ENCODE measurements at places on chromosomes 11 and 22.
A peak's percentile ranks its signal among the peaks of the same experiment; 100 is the strongest.

DNA sequence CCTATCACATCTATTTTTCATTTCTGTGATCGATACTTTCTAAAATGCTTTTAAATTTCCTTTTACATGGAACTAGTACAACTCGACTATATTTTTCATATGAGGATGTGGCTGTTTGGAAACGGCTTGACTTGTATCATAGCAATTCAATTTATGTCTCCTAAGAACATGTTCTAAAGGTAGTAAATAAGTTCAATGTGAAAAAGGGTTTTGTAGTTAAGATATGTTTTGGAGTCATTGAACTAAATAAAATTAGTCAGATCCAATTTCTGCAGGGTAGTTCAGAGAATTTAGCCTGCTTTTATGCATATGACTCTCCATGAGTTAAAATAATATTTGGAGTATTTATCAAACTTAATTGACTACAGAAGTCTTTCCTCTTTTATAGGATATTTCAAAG, 1121.4 kb downstream of the LRRC4C start:
- DNase-seq = no peak

DNA sequence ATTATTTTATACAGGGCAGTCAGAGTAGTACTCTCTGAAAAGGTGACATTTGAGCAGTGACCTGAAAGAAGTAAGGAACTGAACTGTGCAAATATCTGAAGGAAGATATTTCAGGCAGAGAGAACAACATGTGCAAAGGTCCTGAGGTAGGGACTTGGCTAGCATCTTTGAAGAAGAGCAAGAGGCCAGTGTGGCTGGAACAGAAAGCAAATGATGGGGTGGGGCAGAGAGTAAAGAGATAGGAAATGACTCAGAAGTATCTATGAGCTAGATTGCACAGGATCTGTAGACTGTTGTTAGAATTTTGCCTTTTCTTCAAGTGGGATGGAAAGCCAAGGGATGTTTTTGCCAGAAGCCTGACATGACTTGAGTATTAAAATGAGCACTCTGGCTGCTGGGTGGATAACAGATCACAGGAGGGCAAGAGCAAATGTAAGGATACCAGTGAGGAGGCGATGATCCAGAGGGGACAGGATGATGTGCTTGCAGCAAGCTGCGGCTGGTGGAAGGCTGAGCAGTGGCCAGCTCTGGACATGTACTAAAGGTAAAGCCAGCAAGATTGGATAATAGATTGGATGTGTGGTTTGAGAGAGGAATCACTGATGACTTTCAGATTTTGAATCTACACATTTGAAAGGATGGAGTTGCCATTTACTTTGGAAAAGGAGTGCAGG, 33.2 kb upstream of the TTC12 start:
- DNase-seq = no peak

- DNase-seq = no peak
These were observed 104.7 kb upstream of the RRM1 start for GRCh38 chr11:3989921-3990290.

DNA sequence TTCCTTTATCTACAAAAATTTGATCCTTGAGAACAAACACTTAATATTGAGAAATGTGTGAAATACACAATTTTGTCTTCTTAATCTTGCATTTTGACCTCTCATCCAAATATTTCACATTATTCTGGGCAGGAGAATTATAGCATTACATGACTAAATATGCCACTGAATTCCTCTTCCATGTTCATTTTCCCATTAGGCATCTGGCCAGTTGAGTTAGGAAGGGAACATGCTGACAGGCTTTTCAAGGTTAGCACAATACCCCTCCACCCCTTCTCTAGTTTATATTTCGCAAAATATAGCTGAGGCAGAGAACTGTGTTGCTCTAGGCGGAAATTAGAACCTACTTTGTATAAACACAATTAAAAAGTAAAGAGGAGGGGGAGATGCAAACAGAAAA, 271.7 kb upstream of the ZC3H12C start:
- no peak for DNase-seq

- DNase-seq = no peak
These were observed 35.4 kb upstream of the BRSK2 start for GRCh38 chr11:1354125-1354938.

GRCh38 chr22:19404676-19405075, 26.9 kb downstream of the HIRA start:
- DNase-seq = no peak

- DNase-seq = no peak
These were observed 24.0 kb downstream of the TRIM66 start for GRCh38 chr11:8658321-8659057.

DNA sequence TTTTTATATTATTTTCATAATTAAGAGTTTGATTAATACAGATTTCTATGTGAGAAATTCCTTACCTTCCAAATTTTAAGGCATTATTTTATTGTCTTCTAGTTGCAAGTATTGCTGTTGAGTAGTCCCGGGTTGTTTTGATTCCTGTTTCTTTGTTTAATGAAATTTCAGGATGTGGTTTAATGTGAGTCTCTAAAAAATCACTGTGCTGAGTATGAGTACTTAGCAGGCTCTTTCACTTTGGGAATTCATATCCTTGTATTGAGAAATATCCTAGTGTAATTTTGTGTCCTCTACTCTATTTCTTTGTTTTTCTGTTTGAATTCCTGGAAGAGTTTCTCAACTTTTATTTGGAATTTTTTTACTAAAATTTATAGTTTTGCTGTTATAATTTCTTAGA, 113.2 kb downstream of the TMEM135 start:
- no peak for DNase-seq

GRCh38 chr11:43269254-43269918, 42.4 kb upstream of the API5 start:
- peak; percentile 45 for DNase-seq

- DNase-seq = no peak
These were observed 179.6 kb upstream of the ISX start for GRCh38 chr22:34886391-34886790.

DNA sequence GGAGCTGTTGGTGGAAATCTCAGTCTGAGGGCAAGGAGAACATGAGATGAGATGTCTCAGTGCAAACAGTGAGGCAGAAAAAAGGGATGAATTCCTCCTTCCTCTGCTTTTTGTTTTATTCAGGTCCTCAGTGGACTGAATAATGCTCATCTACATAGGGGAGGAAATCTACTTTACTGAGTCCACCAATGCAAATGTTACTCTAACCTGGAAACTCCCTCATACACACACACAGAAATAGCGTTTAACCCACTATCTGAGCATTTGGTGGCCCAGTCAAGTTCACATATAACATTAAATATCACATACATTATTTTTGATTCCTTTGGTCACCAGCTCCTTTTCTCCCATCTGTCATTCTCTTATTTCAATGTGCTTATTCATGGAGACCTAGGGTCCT, 418.8 kb downstream of the TMEM135 start:
- DNase-seq = no peak

DNA sequence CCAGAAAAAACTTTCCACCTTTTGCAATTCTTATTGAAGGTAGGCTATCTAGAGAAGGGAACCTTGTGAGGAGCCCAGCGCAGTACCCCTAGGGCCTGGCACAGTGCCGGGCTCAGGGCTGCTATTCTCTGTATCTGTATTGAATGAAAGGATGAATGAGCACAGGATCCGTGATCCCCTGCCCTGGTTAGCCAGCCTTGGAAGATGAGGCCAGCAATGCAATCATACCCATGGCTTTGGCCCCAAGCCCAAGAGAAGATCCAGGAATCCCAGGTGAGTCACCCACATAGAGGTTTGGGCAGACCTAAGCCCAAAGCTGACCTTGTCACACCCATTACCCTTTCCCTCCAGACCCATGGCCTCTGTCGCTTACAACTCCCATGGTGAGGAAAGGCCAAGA, 92.5 kb upstream of the CD82 start:
- no peak for DNase-seq

- DNase-seq = no peak
These were observed 19.8 kb upstream of the EHF start for GRCh38 chr11:34601085-34601444.

- no peak for DNase-seq
These were observed 6.9 kb upstream of the IGF2 start for GRCh38 chr11:2146051-2146450.

GRCh38 chr11:60918939-60919265, 4.9 kb downstream of the TMEM109 start:
- no peak for DNase-seq

DNA sequence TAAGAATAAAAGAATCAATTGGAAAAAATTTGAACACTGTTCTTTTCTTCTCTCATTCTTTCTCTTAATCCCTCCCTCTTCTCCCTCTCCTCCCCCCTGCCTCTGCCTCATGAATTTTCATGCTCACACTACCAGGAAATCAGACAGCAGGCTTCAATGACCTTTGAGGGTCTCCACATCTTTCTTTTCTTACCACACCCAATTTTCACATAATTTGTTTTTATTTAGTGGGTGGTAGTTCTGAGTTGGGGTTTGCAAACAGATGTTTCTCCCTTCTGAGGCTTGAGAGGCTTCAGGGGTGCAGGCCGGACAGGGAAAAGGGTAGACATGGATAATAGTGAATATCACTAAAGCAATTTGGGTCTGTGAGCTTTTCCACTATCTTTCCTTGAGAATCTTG, 95.5 kb downstream of the SPATA19 start:
- DNase-seq = no peak

- no peak for DNase-seq
These were observed 141.2 kb upstream of the NTM start for GRCh38 chr11:131229221-131229620.

GRCh38 chr11:96967616-96968015, 577.8 kb downstream of the JRKL start:
- DNase-seq = no peak

All from NCI-H82 (cell line).